ENCODE measurements at places on chromosomes 2 and 18.

- DNase-seq: no peak
Measured at GRCh38 chr2:109594246-109594885, 19.4 kb downstream of the SEPTIN10 start.

GRCh38 chr2:99776906-99777646, 287.3 kb upstream of the REV1 start:
- no peak for DNase-seq

- no peak for DNase-seq
Measured at GRCh38 chr2:55842046-55842445, 81.5 kb downstream of the EFEMP1 start.

DNA sequence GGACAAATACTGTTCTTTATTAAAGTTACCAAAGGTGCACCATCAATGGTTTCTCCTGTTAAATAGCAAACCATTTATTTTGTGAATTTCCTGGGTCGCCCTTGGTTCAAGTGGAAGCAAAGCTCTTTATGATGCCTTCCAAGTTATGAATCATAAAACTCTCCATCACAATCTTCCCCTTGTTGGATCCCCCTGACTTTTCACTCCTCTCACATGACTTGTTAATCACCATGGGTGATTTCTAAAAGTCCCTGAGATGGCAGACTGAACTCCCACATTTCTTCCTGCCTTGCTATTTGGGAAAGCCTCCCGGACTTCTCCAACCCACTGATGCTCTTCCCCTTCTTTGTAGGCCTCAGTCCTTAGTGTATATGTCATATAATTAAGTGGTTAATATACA, 176.0 kb downstream of the THADA start:
- no peak for DNase-seq

- DNase-seq: no peak
Measured at GRCh38 chr2:112032689-112033465, 22.2 kb upstream of the TMEM87B start.

All from NCI-H460 (cell line).